PC-9 (cell line): ENCODE measurements at places on chromosomes 11 and 22. TPM values are rescaled to one million over a fixed set of nuclear protein-coding genes. Genes with fewer than 3 reads are reported as not detected.

Gene WNT11
- total RNA-seq: 3.2 TPM in 1 of 2 replicates, not detected in the other

Gene DTX4
- total RNA-seq: 28.4 and 34.5 TPM in 2 replicates

Gene FAM180B
- total RNA-seq: not detected in 2 replicates

Gene MMP11
- total RNA-seq: 2.4 and 3.6 TPM in 2 replicates

Gene OSBPL5
- 6.4 and 8.8 TPM in 2 replicates for total RNA-seq

Gene KCTD14
- total RNA-seq: 12.0 and 21.3 TPM in 2 replicates

Gene SCGB1D2
- not detected in 2 replicates for total RNA-seq

Gene NDUFS3
- 119 and 140 TPM in 2 replicates for total RNA-seq

Gene CFAP68
- total RNA-seq: 27.4 and 46.8 TPM in 2 replicates

Gene MYRF
- total RNA-seq: 15.3 and 16.3 TPM in 2 replicates

Gene CDC42EP2
- total RNA-seq: 17.8 and 20.8 TPM in 2 replicates

Gene UBQLN3
- not detected in 2 replicates for total RNA-seq
